ENCODE measurements at places on chromosomes 1 and 21.
A peak's percentile ranks its signal among the peaks of the same experiment; 100 is the strongest.

- no peak for DNase-seq
Observed at GRCh38 chr1:46617833-46618232, 1.2 kb upstream of the MOB3C start.

GRCh38 chr21:35027563-35028450 lies 21.3 kb downstream of the RUNX1 start:
- DNase-seq: no peak

DNA sequence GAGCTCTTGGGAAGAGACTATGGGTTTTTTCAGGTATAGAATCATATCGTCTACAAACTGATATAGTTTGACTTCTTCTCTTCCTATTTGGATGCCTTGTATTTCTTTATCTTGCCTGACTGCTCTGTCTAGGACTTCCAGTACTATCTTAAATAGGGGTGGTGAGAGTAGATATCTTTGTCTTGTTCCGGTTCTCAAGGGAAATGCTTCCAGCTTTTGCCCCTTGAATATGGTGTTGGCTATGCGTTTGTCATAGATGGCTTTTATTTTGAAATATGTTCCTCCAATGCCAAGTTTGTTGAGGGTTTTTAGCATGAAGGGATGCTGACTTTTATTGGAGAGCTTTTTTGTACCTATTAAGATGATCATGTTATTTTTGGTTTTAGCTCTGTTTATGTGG lies 170.3 kb downstream of the PTGER3 start:
- no peak for DNase-seq

- DNase-seq: no peak
Observed at GRCh38 chr1:160550572-160551034, 27.5 kb upstream of the SLAMF6 start.

DNA sequence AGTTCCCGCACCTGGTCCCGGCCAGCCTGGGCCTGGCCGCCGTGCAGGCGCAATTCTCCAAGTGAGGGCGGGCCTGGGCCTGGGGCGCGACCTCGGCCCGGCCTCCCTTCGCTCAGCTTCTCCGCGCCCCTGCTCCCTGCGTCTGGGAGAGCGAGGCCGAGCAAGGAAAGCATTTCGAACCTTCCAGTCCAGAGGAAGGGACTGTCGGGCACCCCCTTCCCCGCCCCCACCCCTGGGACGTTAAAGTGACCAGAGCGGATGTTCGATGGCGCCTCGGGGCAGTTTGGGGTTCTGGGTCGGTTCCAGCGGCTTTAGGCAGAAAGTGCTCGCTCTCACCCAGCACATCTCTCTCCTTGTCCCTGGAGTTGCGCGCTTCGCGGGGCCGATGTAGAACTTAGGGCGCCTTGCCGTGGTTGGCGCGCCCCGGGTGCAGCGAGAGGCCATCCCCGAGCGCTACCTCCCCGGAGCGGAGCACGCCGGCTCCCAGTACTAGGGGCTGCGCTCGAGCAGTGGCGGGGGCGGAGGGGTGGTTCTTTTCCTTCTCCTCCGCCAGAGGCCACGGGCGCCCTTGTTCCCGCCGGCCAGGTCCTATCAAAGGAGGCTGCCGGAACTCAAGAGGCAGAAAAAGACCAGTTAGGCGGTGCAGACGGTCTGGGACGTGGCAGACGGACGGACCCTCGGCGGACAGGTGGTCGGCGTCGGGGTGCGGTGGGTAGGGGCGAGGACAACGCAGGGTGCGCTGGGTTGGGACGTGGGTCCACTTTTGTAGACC lies 1.2 kb downstream of the OLIG1 start:
- peak; percentile 72 for DNase-seq

DNA sequence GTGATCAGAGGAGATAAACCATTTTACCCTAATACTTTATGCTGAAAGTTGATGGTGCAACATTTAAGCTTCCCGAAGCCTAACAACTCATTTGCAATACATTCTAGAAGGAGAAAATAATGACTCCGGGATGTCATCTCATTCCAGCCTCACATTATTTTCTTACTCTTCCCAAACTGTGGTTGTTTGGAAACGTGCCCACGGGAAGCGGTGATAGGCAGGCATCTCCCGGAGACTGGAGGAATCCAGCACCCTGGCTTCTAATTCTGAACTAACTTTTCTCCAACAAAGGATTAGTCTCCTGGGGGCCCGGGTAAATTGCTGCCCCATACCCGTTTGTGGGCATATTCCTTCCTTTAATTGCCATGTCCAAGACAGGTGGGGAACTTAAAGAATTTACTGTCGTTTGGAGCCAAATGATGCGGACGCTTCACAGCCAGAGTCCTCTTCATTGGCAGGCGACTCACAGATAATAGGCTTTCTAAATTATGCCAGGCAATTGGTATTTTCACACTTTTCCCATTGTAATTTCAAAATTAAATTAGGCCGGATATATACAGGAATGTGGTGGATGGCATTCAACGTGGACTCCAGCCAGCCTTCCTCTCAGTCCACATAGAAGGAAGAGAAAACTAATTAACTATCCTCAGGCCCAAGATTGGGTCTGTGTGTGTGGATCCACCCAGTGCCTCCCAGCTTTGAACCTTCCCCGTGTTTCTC lies 278.1 kb downstream of the AJAP1 start:
- DNase-seq: no peak

- DNase-seq: no peak
Observed at GRCh38 chr1:104905322-104905721, 1155.6 kb downstream of the AMY1C start.

DNA sequence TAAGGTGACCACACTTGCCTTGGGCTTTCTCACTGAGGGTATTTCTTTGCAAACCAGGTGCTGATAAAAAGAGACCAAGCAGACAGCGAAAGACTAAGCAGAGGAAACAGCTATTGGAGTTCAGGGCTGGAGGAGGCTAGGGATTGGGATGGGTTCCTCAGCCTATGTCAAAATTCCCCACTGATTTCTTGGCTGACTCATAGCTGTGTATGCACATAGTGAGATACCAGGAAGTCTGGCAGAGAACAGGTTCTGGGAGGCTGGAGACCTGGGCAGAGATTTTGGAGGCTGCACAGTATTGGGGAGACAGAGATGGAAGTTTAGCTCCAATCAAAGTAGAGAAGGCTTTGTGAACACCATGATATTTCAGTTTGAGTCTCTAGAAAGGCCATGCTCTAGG lies 25.3 kb downstream of the YARS1 start:
- DNase-seq: no peak

DNA sequence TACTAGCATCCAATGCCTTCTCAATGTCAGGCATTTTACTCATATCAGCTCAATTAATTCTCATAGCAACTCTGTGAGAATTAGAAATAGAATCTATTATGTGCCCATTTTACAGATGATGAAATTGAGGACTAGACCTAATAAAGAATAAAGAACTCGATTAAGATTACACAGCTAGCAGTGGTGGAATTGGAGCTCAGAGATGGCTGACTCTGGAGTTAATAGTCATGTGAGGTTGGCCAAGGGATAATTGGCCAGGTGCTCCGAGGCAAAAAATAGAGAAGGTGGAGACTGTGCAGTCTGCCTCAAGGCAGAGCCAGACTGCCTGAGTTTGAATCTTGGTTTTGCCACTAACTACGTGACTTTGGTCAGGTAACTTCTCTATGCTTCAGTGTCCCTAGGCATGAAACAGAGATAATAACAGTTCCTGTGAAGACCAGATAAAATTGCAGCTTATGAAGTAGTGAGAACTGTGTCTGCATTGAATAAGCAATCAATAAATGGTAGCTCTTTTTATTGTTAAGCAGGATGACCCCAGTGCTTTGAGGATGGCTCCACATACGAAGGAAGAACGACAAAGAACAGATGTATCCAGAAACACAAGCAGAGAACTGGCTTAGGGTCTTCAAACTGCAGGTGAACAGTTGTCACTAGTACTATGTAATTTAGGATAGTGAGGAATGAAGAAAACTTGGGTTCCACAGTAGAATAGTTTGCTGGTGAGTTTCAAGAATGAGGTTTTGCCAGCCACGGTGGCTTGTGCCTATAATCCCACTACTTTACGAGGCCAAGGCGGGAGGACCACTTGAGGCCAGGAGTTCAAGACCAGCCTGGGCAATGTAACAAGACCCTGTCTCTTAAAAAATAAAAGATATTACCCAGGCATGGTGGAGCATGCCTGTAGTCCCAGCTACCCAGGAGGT lies 6.9 kb upstream of the CCSAP start:
- DNase-seq: no peak

- peak; percentile 81 for DNase-seq
Observed at GRCh38 chr1:181482521-181483284, 614 bp upstream of the CACNA1E start.

DNA sequence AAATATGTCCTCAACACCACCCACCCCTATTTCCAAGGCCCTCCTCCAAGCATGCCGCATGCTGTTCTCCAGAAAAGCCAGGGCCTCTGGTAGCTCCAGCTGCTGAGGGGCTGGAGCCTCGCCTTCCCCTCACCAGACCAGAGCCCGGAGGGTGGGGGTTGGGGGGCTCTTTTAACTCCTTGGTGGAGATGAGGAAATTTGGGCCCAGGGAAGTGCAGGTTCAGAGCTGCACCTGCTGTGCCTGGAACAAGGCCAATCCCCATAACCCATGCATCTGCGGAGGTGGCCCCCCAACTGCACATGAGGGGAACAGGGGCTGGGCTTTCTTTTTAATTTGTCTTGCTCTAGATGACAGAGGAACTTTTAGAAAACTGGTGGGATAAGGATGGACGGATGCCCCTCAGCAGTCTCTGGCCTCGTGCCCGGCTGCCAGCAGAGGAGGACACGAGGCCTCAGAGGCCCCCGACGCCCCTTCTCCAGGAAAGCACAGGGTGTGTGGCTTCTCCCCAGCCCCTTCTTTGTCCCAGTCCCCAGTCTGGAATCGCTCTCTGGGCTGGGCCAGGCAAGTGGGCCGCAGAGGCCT lies 550 bp upstream of the SELENON start:
- DNase-seq: peak; percentile 52

DNA sequence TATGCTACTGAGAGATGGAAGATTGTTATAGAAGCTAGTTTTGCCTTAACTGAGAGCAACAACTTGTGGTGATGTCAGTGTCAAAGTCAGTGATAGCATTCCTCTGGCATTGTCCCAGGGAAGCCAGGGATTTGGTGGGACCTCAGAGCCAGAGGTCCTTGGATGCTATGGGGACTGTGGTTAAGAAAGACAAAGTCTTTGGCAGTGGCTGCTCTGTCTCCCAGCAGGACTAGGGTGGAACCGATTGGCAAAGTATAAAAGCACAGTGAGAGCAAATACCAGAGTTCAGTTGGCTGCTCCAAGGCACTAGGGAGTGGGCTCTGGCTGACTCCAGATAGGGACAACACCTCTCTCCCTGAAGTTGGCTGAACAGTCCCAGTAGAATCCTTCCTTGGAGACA lies 104.8 kb downstream of the GDAP2 start:
- no peak for DNase-seq

DNA sequence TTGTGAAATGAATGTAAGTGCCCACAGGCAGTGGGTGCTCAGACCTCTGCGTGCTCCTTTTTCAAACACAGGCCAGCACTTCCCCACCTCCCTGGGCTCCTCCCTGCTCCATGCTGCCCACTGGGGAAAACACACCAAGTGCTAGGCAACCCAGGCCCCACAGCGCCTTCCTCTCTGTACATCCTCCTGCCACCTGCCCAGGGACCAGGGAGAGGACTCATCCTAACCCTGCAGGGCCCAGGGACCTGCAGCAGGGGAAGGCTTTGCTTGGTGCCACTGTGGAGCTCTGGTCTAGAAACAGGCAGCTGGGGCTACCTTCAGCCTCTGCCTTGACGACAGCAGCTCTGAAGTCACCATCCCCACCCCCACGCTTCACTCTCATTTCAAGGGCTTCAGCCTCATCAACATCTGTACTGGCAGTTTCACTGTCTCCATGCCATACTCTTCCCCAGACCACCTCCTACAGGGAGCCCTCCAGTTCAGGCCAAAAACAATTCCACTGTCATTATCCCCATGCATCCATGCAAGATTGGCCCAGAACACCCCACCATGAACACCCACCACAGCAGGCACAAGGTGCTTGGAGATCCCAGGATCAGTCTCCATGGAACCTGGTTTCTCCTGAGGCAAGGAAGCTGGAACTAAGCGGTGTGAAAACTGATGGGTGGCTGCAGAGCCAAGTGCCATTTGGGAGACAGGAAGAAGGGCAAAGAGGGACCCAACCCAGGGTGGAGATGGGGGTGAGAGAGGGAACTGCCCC lies 1.1 kb downstream of the IGSF8 start:
- DNase-seq: no peak

GRCh38 chr1:88217386-88217785 lies 466.7 kb upstream of the PKN2 start:
- DNase-seq: no peak

- DNase-seq: peak; percentile 64
Observed at GRCh38 chr1:223087291-223088255, 55.5 kb downstream of the TLR5 start.

- no peak for DNase-seq
Observed at GRCh38 chr21:39593522-39593921, 19.2 kb upstream of the B3GALT5 start.

DNA sequence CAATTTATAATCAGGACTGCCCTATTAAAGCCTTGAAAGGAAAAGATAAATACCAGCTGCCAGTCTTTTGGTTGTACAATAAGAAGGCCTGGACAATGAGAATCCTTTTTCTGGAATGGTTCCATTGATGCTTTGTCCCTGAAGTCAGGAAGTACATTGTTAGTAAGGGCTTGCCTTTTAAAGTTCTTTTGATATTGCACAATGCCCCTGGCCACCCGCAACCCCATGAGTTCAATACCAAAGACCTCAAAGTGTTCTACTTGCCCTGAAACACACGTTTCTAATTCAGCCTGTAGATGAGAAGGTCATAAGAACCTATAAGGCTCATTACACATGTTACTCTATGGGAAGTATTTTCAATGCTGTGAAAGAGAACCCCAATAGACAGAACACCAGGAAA lies 112.1 kb downstream of the OLFM3 start:
- DNase-seq: no peak

GRCh38 chr21:8990326-8991087 lies 1530.9 kb upstream of the TPTE start:
- no peak for DNase-seq

- DNase-seq: peak; percentile 30
Observed at GRCh38 chr1:154327466-154328317, 2.4 kb downstream of the ATP8B2 start.

GRCh38 chr1:206929524-206929923 lies 7.8 kb upstream of the FCMR start:
- no peak for DNase-seq

DNA sequence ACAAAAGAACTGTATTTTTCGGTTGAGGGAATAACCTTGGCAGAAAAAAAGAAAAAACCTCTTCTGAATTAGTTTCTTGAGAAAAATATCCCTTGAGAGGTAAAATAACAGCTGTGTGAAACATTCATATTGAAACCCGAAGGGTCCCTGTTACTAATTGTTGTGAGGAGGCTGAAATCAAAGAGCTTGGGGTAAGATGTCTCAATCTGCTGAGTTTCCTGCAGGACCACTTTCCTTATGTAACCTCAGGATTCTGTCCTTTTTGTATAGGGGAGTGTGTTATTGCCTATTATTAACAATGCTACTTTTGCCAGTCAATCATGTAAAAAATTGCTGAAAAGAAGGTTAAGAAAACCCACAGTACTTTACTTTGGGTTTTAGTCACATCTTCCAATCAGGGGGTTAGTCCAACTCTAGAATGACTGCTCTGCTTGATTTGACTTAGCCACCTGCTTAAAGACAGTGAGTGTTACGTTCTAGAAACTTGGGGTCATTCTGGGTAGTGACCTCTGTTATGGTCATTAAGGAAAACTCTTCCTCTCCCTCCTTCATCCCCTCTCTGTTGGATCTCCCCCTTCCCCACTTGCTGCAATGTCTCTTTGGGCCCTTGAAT lies 138.8 kb downstream of the GIPC2 start:
- no peak for DNase-seq

Data from eye (tissue), 1 donor.